G401 (cell line): ENCODE measurements at places on chromosomes 5 and 9. TPM values are rescaled to one million over a fixed set of nuclear protein-coding genes. Genes with fewer than 3 reads are reported as not detected.

- no peak for DNase-seq
These were observed 256.9 kb upstream of the COX7C start for GRCh38 chr5:86360801-86361200.

The FAM200C gene
- total RNA-seq = 4.9 and 5.2 TPM in 2 replicates

DNA sequence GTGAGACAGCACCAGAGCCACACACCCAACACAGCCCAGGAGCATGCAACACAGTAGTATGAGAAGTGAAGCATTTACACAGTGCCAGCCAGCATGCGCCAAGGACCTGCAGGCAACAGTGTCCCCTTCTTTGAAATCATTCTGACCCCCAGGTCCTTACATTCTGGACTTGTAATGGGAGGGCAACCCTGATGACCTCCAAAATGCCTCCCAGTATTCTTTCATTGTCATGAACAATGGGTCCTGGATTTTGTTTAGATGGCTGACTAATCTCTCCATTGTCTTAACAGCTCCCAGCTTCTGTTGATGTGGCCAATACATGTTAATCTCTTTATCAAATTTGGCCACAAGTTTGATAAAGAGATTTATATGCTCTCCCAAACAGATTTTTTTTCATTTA lies 417.1 kb downstream of the DMRTA1 start:
- DNase-seq = no peak

GRCh38 chr5:17860660-17861315 lies 226.5 kb downstream of the TAF11L14 start:
- no peak for DNase-seq

DNA sequence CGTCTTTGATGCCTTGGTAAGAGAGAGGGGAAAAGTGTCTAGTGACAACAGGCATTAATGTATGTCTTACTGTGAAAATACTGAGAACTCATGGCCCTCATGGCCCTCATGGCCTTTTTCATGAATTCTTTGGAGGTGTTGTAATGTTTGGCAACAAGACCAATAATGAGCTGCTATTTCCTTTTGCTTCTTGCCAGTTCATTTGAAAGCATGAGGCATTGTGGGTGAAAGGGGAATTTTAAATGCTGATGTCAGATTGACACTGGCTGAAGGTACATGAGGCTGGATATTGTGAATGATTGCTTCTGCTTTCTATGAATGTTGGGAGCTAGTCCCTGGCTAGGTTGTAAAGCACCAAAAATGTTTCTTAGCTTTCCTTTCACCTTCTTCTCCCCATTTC lies 79.2 kb downstream of the DOCK2 start:
- no peak for DNase-seq

The NR5A1 gene
- 0.54 and 0.55 TPM in 2 replicates for total RNA-seq

The INPP5E gene
- total RNA-seq = 6.1 and 11.8 TPM in 2 replicates

- peak; percentile 98 for DNase-seq
These were observed 755.7 kb downstream of the TLR4 start for GRCh38 chr9:118459913-118460312.

- DNase-seq = no peak
These were observed 89.3 kb downstream of the STARD4 start for GRCh38 chr5:111422747-111423720.

GRCh38 chr5:178839319-178839704 lies 20.4 kb upstream of the ZNF354B start:
- peak; percentile 2 for DNase-seq

- DNase-seq = no peak
These were observed 194.0 kb downstream of the FBXL7 start for GRCh38 chr5:15693933-15694332.

- DNase-seq = no peak
These were observed 62.8 kb downstream of the NTNG2 start for GRCh38 chr9:132224645-132225044.

DNA sequence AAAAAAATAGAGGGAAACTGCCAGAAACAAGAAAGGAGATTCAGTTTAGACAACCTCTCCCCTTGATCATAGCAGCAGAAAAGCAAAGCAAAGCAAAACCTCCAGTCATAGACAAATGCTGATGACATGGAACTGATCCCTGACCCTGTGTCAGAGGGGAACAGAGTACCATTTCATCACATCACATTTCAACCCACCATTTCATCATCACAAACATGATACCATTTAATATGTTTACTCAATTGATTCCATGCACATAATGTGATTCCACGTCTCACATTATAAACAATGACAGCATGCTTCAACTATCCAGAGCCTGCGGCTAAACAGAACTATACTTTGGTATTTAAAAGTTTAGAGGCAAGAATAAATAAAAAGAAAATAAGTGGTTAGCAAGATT lies 28.7 kb upstream of the ACOT12 start:
- DNase-seq = no peak

GRCh38 chr5:138179277-138179857 lies 455 bp downstream of the KIF20A start:
- DNase-seq = no peak

- DNase-seq = no peak
These were observed 80.7 kb upstream of the PITX1 start for GRCh38 chr5:135114759-135115158.

- DNase-seq = no peak
These were observed 81.7 kb downstream of the ADAMTS19 start for GRCh38 chr5:129541648-129542251.

DNA sequence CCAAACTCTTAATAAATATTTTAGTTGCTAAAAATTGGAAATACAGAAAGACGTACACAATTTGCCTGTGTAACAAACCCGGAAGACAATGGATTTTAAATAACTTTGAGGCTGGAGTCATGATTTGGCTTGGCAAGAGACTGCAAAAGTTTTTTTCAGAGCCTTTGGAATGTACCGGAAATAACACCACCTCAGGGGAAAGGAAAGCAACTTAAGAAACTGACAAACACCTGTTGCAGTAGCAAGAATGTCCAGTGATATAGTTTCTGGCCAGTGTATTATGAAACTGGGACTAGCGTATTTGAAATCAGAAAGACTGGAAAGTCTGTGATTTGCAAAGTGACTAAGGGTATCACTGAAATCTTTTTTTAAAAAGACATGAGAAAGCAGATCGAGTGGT lies 842 bp downstream of the MUSK start:
- no peak for DNase-seq

GRCh38 chr9:16728137-16728508 lies 142.3 kb downstream of the BNC2 start:
- DNase-seq = no peak

- DNase-seq = no peak
These were observed 442 bp downstream of the NEURL1B start for GRCh38 chr5:172641359-172642050.

The IL9 gene
- total RNA-seq = not detected in 2 replicates

DNA sequence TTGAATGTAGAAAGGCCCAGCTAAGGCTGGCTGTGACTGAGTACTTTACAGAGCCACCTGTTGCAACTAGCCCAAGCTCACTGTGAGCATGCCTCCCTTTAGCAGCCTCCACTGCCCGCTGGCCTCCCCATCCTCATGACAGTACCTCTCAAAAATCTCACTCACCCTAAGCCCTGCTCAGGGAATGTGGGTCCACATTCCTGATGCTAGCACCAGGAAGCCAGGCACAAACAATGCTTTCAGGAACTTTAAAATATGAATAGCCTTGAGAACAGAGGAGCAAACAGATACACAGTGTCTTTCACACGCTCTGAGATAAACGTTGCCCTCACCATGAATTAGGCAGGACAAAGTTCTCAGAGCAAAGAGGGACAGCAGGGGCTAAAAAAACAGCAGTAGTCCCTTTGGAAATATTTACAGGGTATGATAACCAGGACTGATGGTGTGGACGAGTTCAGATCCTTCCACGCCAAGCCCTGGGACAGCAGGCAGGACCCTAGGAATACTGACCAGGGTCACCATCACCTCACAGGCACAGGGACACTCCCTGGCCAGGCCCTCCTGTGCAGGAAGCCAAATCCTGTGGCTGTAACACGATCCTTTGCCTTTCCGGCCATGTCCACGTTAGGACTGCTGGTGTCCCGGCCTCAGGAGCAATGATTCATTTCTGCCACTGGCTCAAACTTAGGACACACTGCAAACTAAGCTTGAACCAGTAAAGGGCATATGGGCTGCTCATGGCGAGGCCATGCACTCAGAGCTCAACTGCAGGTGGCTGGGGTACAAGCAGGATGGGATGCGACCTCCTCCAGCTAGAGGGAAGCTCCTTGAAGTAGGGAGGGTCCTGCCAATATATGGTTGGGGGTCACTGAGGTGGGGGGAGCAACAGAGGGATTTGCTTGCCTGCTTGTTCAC lies 9.6 kb downstream of the ACSL6 start:
- DNase-seq = no peak

The MYMK gene
- 0.64 TPM in 1 of 2 replicates, not detected in the other for total RNA-seq

- no peak for DNase-seq
These were observed 1.9 kb downstream of the LMNB1 start for GRCh38 chr5:126778675-126779403.

- DNase-seq = no peak
These were observed 45.4 kb downstream of the ENTREP1 start for GRCh38 chr9:69370430-69370829.

The DRD1 gene
- not detected in 2 replicates for total RNA-seq

GRCh38 chr5:80871541-80871961 lies 88.6 kb upstream of the RASGRF2 start:
- DNase-seq = no peak

GRCh38 chr5:5306696-5307095 lies 115.8 kb upstream of the ICE1 start:
- no peak for DNase-seq

GRCh38 chr9:100112677-100113336 lies 13.8 kb downstream of the INVS start:
- DNase-seq = no peak

The GMCL2 gene
- total RNA-seq = 0.03 TPM in 1 of 2 replicates, not detected in the other

The TOR2A gene
- total RNA-seq = 17.9 and 25.0 TPM in 2 replicates

- DNase-seq = no peak
These were observed 3.0 kb downstream of the DAP start for GRCh38 chr5:10757922-10758555.

The STKLD1 gene
- 0.37 and 1.1 TPM in 2 replicates for total RNA-seq

The ORM2 gene
- not detected in 2 replicates for total RNA-seq

GRCh38 chr9:79200336-79200735 lies 371.4 kb upstream of the TLE4 start:
- DNase-seq = no peak
